ENCODE measurements at places on chromosomes 11 and 22.

GRCh38 chr11:120792306-120792705 is 231.6 kb upstream of the TBCEL start:
- no peak for DNase-seq

DNA sequence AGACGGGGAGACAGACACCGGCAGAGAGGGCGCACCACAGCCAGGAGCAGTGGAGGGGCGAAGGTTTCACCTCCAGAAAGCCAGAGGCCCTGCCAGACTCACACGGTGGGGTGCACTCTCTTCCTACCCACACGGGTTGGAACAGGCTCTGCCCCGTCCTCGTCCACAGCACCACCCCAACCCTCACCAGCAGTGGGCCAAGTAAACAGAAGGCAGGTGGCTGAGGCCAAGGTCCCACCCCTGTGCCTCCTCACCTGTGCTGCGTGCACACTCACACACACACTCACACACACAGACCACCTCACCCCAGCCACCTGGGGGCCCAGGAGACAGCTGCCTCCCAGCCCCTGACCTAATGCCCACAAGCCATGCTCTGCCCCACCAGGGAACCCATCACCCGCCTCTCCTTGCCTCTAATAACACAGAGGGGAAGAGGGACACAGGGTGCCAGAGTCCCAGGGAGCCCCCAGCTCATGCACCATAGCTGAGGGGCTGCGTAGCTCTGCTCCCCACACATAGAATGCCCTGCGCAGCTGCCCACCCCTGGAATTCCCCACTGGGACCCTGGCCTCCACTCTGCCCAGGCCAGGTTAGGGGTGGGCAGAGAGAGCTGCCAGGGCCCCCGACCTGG is 3.1 kb downstream of the CYB5R3 start:
- DNase-seq, result no peak

- no peak for DNase-seq
These were observed 49.2 kb downstream of the RPL27A start for GRCh38 chr11:8731647-8732323.

- no peak for DNase-seq
These were observed 7.8 kb upstream of the NOX4 start for GRCh38 chr11:89498845-89499448.

DNA sequence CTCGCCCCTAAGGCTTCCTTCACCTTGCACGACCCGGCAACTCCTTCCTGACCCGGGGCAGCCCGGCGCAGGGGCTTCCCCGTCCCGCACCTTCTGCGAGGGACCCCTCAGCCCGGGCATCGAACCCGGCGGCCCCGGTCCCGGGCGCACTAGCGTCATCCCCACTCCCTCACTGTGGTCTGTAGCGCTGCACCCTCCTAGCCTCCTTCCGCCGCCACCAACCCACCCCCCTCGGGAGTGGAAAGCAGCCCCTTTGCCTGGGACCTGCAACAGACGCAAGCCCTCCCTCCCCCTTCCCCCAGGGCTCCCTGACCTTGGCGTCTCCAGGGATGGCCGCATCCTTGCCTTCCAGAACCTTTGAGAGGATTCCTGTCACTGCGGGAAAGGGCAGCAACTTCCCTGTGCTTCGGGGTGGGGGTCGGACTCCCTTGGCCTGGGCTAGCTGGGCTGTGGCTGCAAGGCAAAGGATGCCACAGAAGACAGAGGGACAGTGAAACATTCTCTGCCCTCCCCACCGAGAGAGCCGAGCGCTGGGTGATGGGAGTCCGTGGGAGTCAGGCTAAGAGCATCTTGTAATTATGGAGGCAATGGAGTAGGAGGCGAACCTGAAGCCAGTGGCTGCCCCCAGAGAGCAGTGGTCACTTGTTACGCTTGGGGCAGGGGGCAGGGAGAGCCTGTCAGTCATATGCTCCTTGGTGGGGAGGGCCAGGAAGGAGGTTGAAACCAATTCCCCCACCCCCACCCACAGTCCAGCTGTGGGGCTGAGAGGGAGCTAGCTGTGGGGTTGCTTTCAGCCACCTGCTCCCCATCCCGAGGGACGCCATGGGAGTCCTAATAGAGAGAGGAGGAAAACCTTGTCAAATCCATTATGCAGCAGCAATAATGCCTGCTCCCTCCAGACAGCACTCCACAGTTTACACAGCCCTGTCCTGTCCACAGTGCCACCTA is 920 bp downstream of the TMEM132A start:
- no peak for DNase-seq

GRCh38 chr11:75271730-75272129 is 31.2 kb downstream of the TPBGL start:
- DNase-seq, result no peak

DNA sequence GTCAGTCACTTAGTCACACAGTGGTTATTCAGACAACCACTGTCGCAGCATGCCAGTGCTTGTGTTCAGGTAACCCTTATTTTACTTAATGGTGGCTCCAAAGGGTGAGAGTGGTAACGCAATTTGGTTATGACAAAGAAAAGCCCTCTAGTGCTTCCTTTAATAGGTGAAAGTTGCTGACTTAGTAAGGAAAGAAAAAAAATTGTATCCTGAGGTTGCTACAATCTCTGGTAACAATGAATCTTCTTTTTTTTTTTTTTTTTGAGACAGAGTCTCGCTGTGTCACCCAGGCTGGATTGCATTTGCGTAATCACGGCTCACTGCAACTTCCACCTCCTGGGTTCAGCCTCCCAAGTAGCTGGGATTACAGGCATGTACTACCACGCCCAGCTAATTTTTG is 64.5 kb downstream of the C11orf91 start:
- DNase-seq, result no peak

GRCh38 chr22:31915586-31915985 is 28.7 kb upstream of the YWHAH start:
- no peak for DNase-seq

DNA sequence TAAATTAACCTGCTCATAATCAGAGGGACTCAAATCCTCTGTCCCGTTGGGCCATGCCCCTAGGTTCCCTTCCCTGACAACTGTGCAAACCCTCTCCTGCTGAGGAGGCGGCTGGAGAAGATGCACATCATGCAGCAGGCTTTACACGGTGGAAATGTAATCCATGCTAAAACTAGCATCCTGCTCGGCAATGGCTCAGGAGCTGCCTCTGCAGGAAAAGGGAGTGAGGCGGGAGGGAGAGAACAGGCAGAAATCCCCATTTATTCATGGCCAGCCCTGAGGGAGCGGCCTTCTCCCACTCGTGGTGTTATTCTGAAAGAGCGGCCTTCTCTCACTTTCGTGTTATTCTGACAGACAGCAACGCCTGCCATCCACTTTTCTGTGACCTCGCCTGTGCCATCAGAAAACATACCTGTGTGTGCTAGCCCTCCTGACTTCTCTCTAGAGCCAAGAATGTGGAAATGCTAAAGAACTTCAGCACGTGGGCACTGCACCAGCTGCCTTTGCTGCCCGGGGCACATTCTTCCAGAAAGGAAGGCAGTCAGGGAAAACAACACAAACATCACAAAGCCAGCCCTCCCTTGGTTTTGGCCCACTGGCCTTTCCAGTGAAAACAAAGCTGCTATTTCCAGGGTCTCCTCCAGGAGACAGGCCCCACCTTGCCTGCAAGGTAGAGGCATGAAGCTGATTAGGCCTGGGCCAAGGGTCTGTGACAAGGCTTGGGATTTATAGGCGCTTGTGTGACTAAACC is 62.9 kb upstream of the BID start:
- no peak for DNase-seq

GRCh38 chr11:32451808-32452207 is 16.5 kb upstream of the WT1 start:
- DNase-seq, result no peak

DNA sequence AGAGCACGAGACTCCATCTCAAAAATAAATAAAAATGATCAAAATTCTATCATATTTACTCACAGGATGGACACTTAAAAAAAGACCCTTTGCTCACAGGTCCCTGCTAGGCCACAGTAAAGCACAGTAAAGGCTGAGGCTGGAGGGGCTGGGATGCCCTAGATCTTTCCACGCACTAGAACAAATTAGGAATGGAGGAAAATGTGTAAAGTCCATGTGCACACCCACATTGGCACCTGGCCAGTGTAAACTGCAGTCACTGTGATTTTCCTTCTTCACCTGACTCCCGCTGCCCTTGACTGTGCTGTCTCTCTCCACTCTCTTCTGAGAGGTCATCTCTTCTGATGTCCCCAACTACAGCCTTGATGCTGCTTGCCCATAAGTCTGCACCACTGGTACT is 195.5 kb downstream of the EFCAB6 start:
- DNase-seq, result no peak

- no peak for DNase-seq
These were observed 1074.9 kb downstream of the FAM181B start for GRCh38 chr11:81658722-81659121.

DNA sequence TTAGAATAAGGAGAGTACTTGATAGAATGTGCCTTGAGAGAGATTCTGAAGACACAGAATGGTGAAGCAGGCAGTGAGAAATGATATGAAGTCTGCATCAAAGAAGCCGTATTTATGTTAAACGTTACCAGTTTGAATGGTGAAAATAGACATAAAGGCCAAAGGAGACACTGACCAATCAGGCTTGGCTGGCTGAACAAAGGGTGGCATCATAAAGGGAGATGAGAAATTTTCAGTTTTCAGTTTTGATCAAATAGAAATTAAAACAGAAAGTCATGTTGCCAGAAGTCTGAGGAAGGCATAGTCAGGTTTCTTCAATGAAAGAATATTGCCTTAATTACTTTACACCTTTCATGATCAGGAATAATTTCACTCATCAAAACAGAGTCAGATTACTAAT is 6.6 kb downstream of the OR51F1 start:
- DNase-seq, result no peak

DNA sequence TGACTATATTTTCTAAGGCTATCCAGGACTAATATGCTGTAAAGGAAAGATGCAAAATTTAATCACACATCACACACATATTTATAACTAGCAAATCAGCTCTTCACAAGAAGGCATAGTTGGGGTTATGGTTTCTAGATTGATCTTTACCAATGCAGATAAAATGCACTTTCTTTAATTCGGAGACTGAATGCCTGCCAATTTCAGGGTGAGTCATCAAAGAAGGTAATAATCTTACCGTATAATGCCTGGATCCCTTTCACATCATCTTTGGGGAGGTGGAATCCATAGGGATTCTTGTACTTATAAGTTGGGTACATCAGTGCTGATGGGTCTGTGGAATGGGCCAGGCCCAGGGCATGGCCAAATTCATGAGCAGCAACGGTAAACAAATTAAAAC is 16.4 kb downstream of the MMP20 start:
- DNase-seq, result no peak

DNA sequence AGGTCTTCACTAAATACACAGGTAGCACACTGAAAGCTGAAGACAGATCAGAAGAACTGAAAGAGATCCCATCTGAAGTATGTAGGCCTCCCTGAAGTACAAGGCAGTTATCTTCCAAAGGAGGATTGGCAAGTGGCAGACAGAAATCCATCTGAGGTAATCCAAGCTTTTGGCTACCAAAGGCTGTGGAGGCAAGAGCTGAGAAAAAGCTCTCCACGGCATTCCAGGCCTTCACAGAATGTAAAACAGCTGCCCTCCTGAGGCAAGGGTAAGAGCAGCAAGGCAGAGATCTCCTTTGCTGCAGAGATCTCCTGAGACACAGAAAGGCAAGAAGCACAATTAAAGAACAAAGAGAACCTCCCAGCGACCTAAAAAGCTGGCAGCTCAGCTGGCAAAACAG is 19.1 kb downstream of the PIK3C2A start:
- no peak for DNase-seq

- DNase-seq, result no peak
These were observed 12.7 kb downstream of the CD6 start for GRCh38 chr11:60984149-60984548.

DNA sequence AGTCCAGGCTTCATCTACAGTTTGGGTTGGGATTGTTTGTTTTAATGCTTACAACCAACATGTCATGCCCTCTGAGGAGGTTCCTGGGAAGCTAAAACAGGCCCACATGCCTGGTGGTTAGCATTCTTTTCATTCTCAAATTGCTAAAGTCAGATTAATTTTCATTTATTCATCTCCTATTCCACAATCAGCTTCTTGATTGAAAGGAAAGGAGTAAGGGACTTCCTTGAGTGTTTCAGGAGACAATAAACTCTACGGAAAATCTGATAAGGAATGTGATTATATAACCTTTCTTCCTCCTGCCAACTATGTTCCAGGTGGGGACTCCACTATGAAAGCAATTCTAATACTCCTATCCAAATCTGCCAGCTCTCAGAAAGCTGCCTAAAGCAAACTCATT is 30.8 kb downstream of the MRTFA start:
- DNase-seq, result no peak

- DNase-seq, result no peak
These were observed 112.0 kb downstream of the SGSM3 start for GRCh38 chr22:40482391-40482790.

- DNase-seq, result no peak
These were observed 232.7 kb downstream of the CTTN start for GRCh38 chr11:70630816-70631623.

DNA sequence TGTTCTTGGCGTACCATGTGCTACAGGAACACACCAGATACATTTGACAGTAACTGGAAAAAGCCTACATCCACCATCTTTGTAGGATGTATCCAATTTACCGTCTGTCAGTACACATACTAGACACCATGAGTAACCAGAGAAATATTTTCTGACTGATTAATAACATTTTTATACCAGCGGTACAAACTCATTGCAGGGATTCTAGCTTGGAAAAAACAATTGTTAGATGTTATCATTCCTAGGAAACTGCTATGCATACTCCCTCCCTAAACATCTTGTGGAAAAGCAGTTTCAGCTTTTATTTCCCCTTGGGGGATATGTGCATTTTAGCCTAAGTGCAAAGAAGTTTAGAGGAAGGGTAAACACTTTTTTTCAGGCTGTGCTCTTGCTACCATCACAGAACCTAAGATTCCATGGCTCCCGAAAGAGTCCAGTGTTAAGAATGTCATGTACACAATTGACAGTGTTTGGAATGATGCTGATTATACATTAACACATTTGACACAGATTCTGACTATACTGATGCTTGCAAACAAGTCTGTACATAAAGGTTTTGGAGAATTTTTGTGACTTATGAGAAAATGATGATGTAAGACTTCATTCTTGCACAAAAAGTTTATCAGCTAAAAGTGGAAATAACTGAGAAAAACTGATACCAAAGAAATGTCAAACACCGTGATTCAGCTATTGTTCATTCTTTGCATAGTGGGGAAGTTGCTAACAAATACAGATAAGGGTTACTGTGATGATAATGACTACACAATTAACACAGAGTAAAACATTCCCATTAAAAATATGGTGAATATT is 23.7 kb downstream of the NCF4 start:
- no peak for DNase-seq

DNA sequence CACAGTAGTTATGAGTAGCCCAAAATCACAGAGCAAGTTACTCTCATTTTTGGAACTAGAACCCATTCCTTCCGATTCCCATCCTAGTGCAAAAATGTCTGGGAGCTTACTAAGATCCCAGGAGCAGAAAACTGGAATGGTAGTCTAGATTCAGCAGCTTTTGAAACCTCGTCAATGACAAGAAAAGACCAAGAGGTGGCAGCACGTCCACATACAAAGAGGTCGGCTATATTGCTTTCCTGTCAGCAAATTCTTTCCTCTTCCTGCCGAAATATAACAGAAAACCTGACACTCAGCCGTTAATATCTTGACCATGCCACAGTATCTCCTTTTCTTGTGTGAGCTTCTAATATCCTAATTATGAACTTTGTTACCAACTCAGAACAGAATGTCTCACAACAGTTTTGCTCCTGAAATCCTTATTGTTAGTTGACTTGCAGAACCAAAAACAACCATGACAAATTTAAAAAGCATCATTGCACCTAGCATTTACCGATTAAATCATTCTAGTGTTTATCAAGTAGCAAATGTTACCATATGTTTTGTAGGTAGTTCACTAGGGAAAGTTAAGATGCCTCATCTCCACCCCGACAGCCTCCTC is 92.8 kb upstream of the OR9G4 start:
- no peak for DNase-seq
